Activated CD4-positive, alpha-beta memory T cell treated with anti-CD3 and anti-CD28 coated beads, Interleukin-2, amount 10 ng/mL, durations not matched to agents 7 days and 5 days (primary cell): ENCODE measurements at places on chromosomes 12 and 14. TPM values are rescaled to one million over a fixed set of nuclear protein-coding genes. Genes with fewer than 3 reads are reported as not detected.

The FAM161B gene
- total RNA-seq: 2.1 TPM

The RNASE3 gene
- total RNA-seq: not detected

GRCh38 chr14:91835197-91835919, 32.0 kb downstream of the TC2N start:
- H3K27ac ChIP-seq: no peak overlapping the region
- peaks cover 7% of the 10 kb centered on the region for H3K27me3 ChIP-seq
- H3K4me1 ChIP-seq: peaks cover 64% of the 10 kb centered on the region
- no peak for DNase-seq
- peaks cover 61% of the 10 kb centered on the region for H3K36me3 ChIP-seq

DNA sequence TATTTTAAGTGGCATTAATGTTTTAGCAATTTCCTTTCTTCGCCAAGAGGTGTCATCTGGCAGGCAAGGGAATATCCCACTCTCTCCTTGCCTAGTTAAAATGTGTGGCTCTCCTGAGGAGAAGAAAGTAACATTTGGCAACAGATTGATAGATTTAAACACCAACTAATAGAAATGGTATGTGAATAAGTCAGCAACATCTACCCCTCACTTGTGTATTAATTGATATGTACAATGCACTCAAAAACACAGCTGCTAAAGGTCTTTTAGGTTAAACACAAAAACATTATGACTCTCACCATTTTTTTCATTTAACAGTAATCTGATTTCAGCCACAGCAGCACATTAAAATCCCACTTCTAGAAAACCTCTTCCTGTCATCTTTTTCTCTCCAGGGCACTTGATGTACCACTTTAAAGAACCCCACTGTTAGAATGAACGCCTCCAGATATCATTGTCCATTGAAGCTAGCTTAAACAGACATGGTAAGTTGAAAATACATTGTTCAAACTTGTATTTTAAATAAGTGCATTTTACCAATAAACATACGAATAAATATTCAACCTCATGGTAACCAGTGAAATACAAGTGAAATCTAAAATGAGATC, 151.7 kb downstream of the RPAP3 start:
- no peak overlapping the region for H3K27ac ChIP-seq
- DNase-seq: no peak
